Calu3 (cell line): ENCODE measurements at places on chromosomes 1 and 21. TPM values are rescaled to one million over a fixed set of nuclear protein-coding genes. Genes with fewer than 3 reads are reported as not detected.

ADGRL4 gene
- total RNA-seq, result not detected in 2 replicates

ASH1L gene
- total RNA-seq, result 65.9 and 71.8 TPM in 2 replicates

TMEM82 gene
- not detected in 2 replicates for total RNA-seq

CFAP45 gene
- 1.6 and 1.8 TPM in 2 replicates for total RNA-seq

CFHR1 gene
- total RNA-seq, result not detected in 2 replicates

SELENON gene
- total RNA-seq, result 39.6 and 40.6 TPM in 2 replicates

TNN gene
- 0.07 TPM in 1 of 2 replicates, not detected in the other for total RNA-seq

RHEX gene
- 75.1 and 88.9 TPM in 2 replicates for total RNA-seq

NBPF19 gene
- 16.3 and 18.0 TPM in 2 replicates for total RNA-seq

HHAT gene
- total RNA-seq, result 5.5 and 5.8 TPM in 2 replicates

NUP210L gene
- total RNA-seq, result 0.12 TPM in 1 of 2 replicates, not detected in the other

C1orf226 gene
- 10.5 and 14.1 TPM in 2 replicates for total RNA-seq

CELA3B gene
- not detected in 2 replicates for total RNA-seq

BRDT gene
- total RNA-seq, result not detected in 2 replicates

NBPF10 gene
- total RNA-seq, result 3.1 and 3.3 TPM in 2 replicates

CAMK1G gene
- not detected in 2 replicates for total RNA-seq

CEP170 gene
- 86.7 and 133 TPM in 2 replicates for total RNA-seq

PROK1 gene
- not detected in 2 replicates for total RNA-seq

OR2T29 gene
- not detected in 2 replicates for total RNA-seq

CFHR5 gene
- not detected in 2 replicates for total RNA-seq

RPTN gene
- not detected in 2 replicates for total RNA-seq

CHIA gene
- not detected in 2 replicates for total RNA-seq

VHLL gene
- 0.81 and 1.5 TPM in 2 replicates for total RNA-seq

SPATA45 gene
- total RNA-seq, result 0.80 and 1.1 TPM in 2 replicates

C1orf116 gene
- 106 and 124 TPM in 2 replicates for total RNA-seq

OLFML3 gene
- total RNA-seq, result 0.24 TPM in 1 of 2 replicates, not detected in the other

C1orf185 gene
- not detected in 2 replicates for total RNA-seq

S100B gene
- not detected in 2 replicates for total RNA-seq

CFHR3 gene
- total RNA-seq, result not detected in 2 replicates

ACKR1 gene
- total RNA-seq, result not detected in 2 replicates

RGS8 gene
- not detected in 2 replicates for total RNA-seq

ACADM gene
- 19.2 and 21.6 TPM in 2 replicates for total RNA-seq

ADGRL2 gene
- 58.8 and 72.3 TPM in 2 replicates for total RNA-seq

MCOLN3 gene
- total RNA-seq, result 12.4 and 14.1 TPM in 2 replicates

PROX1 gene
- total RNA-seq, result 0.29 and 0.40 TPM in 2 replicates

CDC14A gene
- total RNA-seq, result 6.4 and 8.5 TPM in 2 replicates

GBP6 gene
- total RNA-seq, result 0.12 and 0.37 TPM in 2 replicates

CRABP2 gene
- 17.6 and 27.3 TPM in 2 replicates for total RNA-seq

PTGS2 gene
- total RNA-seq, result 64.2 and 78.2 TPM in 2 replicates

LAD1 gene
- 209 and 244 TPM in 2 replicates for total RNA-seq

SPRR1B gene
- total RNA-seq, result 3.1 TPM in 1 of 2 replicates, not detected in the other

LCE1C gene
- total RNA-seq, result not detected in 2 replicates

SAMSN1 gene
- 0.93 and 1.5 TPM in 2 replicates for total RNA-seq

HSPB7 gene
- total RNA-seq, result not detected in 2 replicates
